DMS153 (cell line): ENCODE measurements at places on chromosomes 12 and 14.

DNA sequence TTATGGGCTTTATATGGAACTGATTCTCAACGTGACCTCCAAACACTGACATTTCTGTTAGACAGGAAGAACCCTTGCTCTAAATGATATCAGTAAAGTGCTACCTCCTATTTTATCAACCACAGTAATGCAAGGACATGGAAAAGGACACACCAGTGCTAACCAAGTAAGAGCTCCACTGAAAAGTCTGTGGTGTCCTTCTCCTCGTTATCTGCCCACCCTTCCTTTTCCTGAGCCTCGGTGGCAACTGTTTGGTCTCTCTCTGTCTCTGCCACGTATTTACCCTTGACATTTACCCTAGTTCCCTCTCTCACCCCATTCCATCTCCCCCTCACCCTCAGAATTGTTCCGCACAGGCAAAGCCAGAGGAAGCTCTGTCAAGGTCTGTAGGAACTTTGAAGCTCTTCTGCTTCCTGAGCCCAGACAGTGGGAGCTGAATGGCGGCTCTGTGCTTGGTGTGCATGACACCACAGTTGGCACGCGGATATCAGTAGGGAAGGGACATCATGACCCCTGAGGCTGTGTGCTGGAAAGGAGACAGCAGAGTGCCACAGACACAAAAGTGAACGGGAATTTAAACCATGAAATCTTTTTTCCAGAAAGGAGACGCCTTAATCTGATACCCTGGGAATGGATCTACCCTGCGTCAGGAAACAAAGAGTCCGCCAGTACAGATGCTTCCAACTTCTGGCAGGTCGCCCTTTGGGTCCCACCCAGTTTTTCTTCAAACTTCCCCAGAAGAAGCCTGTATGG, 50.8 kb downstream of the NTN4 start:
- no peak for DNase-seq

DNA sequence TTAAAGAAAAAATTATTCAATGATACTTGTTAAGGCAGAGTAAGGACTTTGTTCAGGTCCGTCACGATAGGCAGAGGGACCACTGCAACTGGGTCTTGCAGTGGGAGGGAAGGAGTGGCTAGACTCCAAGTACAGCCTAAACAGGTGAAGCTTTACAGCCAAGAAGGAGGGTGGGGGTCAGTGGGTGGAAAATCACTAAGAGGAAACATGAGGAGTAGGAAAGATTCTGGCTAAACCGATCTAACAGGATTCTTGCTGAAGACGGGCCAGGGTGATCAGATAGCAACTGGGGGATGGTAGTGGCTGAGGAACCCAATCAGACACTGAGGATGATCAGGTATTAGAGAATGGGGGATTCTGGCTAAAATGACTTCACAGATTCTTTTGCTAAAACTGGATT, 100.2 kb downstream of the TTC7B start:
- no peak for DNase-seq

- DNase-seq: no peak
Measured at GRCh38 chr12:45235087-45236025, 19.5 kb downstream of the ANO6 start.

- no peak for DNase-seq
Measured at GRCh38 chr12:108625228-108625627, 8.5 kb downstream of the SELPLG start.

- DNase-seq: no peak
Measured at GRCh38 chr12:57874166-57875108, 27.9 kb upstream of the CTDSP2 start.

- DNase-seq: no peak
Measured at GRCh38 chr14:30559638-30560091, 707 bp downstream of the G2E3 start.

GRCh38 chr12:95114766-95115405, 41.5 kb upstream of the NR2C1 start:
- DNase-seq: no peak

- DNase-seq: no peak
Measured at GRCh38 chr14:97930166-97930565, 1133.0 kb downstream of the VRK1 start.

DNA sequence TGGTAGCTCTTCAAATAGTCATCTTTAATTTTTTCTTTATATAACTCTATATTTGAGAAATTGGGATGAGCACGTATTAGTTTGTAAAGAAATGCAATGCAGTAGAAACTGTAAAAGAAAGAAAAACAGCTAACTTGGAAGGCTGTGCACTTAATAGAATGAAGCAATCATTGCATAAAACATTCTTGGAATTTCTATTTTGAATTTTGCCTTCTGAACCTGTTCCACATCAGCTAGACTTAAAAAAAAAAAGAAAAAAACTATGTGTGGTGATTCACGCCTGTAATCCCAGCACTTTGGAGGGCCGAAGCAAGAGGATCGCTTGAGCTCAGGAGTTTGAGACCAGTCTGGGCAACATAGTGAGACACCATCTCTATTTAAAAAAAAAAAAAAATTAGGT, 29.4 kb downstream of the SCN8A start:
- DNase-seq: no peak

DNA sequence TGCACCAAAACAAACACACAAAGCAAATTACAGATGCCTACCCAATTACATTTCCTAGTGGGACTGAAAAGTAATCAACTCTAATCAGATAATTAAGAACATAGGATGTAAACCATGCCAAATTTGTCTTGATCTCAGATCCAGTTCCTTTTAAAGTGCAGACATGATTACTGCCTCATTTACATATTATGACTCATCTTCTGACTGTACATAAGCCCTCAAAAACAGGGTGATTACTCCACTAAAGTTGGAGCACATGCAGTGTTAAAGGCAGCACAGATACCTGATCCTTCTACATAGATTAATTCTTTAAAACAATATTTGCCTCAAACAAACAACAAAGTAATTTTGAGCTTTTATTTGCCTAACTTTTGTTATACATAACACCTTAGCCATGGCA, 337.2 kb downstream of the RPS29 start:
- DNase-seq: no peak

DNA sequence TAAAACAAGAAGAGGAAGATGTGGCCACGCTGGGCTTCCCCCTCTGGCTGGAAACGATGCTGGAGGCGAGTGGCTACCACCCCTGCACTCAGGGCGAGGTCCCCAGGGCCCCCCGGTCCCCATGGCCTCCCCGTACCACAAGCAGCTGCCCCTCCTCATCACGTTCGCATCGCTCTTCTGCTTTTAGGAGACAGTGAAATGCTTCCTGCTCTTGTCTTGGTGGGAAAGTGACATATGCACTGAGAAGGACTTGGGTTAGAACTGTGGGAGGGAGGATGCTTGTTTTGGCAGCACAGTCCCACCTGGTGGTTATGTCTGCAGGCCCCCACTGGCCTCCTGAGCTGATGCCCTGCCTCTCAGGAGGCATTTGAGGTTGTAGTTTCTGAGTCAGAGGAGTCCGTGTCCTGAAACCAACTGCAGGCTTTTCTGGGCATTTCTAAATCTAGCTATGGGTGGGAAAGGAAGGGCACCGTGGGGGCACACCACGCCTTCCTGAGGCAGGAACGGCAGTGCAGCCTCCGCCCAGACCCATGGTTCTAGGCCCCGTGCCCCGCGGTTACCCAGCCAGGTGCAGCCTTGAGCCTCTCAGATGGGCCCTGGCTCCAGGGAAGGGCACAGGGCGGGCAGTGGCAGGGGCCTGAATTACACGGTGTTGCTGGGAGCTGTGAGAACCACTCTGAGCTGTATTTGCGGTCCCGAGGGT, 139.3 kb downstream of the ADGRD1 start:
- DNase-seq: no peak

GRCh38 chr12:48542300-48542928, 17.0 kb downstream of the OR8S1 start:
- no peak for DNase-seq

DNA sequence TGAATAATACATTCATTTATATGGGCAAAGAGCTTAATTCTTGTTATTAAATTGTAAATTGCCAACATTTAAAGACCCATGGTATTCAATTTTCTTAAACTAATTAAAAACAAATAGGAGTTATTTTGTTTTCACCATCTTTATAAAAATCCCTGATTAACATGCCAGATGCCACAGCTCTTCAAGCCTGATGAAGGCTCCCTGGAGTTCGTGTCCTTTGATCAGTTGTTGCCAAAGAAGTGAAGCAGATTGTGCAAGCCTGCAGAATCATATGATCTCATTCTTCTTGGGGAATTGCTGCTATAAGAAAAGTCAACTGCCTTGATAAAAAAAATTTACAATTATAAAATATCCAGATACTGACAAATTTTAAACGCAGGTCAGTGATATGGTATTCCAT, 288.3 kb upstream of the PPFIA2 start:
- no peak for DNase-seq

- no peak for DNase-seq
Measured at GRCh38 chr14:39581474-39581873, 149.2 kb upstream of the FBXO33 start.

GRCh38 chr14:30935445-30935844, 61.1 kb downstream of the COCH start:
- DNase-seq: no peak
